Activated T-helper 17 cell treated with anti-CD3 and anti-CD28 coated beads, Interleukin-2, amount 50 U/mL, for 72 hours (primary cell): ENCODE measurements at places on chromosomes 2 and 18. TPM values are rescaled to one million over a fixed set of nuclear protein-coding genes. Genes with fewer than 3 reads are reported as not detected.

RGPD3 gene
- 0.35 TPM for total RNA-seq

CLEC4F gene
- not detected for total RNA-seq

DSG1 gene
- total RNA-seq, result not detected

TRABD2A gene
- total RNA-seq, result 32.3 TPM

MC4R gene
- total RNA-seq, result not detected
